Type B pancreatic cell (in vitro differentiated cells): ENCODE measurements at places on chromosomes 7 and 10.

- DNase-seq, result no peak
Observed at GRCh38 chr7:134442441-134443220, 16.3 kb downstream of the AKR1B1 start.

- no peak for DNase-seq
Observed at GRCh38 chr7:111872450-111873325, 310.4 kb upstream of the IMMP2L start.

DNA sequence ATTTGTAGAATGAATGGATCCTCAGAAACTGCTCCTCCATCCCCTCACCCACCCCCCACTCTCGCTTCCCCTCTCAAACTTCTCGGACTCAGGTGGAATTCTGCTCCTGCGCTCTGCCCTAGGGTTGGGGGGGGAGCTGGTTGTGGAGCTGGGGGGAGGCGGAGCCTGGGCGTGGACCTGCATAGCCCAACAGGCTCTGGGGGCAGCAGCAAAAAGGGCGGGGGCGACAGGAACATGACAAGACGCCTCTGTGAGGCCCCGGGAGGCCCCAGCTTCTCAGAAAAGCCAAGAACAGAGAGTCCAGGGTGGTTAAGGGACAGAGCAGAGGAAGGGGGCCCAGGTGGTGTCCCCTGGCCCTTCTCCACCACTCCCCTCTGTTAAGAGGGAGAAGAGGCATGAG is 3.5 kb downstream of the TSC22D4 start:
- DNase-seq, result no peak

DNA sequence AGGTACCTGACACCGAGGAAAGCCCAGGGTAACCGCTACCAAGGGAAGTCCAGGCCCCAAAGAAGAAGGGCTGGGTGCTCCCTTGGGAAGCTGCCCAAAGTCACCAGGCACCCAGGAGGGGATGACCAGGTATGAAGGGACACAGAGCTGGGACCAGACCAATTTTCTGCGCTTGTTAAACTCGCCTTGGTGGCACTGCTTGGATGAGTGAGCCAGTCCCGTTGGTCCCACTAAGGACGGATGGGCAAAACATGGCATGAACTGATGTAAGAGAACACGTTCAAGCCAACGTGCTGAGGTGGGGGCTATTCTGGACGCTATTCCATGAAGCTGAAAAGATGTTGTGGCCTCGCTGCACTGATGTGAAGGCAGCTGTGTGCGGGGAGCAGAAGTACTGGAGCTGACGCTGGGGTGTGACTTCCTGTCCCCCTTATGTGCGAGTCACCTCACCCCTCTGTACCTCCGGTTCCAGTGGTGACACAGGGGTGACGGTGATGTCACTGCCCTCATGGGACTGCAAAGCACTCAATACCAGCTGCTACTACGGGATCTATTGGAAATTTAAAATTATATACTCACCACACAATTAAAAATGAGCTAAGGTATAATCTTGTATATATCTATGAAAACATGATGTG is 73.6 kb downstream of the COBL start:
- no peak for DNase-seq

- no peak for DNase-seq
Observed at GRCh38 chr10:111999205-111999914, 184.2 kb downstream of the GPAM start.

- no peak for DNase-seq
Observed at GRCh38 chr7:117281562-117281961, 41.3 kb downstream of the WNT2 start.

GRCh38 chr10:133375357-133376115 is 2.4 kb upstream of the ECHS1 start:
- DNase-seq, result no peak

- DNase-seq, result no peak
Observed at GRCh38 chr7:143346018-143346417, 16.5 kb downstream of the FAM131B start.

DNA sequence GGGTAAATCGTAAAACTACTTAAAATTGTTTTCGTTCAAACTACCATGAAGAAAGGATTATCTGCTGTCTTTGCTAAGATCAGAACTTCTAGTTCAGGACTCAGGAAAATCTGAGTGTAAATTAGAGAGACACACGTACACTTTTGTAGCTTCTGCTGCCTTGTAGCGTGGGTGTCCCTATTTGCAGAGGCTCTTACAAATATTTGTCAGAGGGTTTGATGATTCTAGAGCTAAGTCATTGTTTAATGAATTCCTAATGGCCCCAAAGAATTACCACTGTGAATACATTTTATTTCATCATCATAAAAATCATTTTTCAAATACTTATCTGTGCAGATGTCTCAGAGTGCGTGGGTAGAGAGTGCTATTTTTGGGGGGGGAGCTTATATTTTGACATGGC is 314.9 kb downstream of the LRMDA start:
- no peak for DNase-seq

DNA sequence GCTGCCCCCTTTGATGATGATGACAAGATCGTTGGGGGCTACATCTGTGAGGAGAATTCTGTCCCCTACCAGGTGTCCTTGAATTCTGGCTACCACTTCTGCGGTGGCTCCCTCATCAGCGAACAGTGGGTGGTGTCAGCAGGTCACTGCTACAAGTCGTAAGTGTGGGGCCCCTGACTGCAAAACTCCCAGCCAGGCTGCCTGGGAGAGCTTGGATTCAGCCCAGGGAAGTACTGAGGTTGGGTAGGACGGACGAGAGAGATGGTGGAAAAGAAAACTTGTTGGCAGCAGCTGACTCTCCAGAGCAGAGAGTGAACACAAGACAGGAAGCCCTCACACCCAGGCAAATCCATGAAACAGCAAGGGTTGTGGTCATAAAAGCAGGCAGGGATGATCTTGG is 1.3 kb downstream of the PRSS2 start:
- no peak for DNase-seq

DNA sequence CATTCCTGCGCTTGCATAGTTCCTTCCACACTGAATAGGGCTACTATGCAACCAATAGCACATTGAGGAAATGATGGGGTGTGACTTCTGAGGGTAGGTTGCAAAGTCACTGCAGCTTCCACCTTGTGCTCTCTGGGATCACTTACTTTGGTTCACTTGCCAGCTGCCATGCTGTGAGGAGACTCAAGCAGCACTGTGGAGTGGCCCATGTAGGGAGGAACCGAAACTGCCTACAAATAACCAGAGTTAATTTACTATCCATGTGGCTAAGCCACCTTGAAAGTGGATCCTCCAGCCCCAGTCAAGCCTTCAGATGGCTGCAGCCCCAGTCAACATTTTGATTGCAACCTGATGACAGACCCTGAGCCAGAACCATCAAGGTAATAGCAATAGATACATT is 64.3 kb downstream of the FAM204A start:
- DNase-seq, result no peak

DNA sequence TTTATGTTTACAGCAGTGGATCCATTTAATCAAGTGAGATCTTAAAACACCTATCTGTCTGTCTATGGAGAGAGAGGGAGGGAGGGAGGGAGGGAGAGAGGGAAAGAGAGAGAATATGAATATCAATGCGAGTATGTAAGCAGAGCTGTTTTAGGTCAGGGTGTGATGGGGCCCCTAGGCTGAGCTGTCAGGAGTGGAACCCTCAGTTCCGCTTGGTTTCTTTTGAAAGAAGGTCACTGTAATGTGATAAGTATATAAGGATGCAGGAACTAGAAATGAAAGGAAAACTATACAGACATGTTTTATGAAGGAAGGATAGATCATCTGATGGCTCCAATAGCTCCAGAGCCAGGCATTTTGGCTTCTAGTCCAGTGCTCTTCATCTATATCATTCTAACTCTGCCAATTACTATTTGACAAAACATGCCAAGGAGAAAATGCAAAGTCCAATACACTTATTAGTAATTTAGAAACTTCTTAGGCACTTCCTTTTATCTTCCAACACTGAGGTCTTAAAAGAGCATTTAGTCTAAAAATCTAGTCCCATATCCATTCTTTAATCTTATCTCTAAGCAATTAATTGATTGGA is 70.3 kb downstream of the NRCAM start:
- DNase-seq, result no peak

DNA sequence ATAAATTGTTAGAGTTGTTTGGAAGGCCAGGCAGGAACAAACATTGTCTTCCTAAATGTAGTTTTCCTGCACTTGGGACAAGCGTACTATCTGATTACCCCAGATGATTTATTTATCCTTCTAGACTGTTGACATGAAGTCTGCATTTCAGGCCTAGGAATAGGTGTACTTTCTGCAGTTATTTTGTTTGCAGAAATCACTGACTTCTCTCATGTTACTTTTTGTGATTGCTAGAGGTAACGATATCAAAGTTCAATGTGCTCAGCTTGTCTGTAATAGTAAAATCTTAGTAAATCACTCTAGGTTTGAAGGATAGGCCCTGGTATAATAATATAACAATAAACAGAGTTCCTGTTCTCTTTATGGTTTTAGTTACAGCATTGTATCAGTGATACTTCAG is 75.4 kb upstream of the HDAC9 start:
- no peak for DNase-seq

GRCh38 chr10:121188005-121188404 is 336.8 kb downstream of the WDR11 start:
- no peak for DNase-seq

DNA sequence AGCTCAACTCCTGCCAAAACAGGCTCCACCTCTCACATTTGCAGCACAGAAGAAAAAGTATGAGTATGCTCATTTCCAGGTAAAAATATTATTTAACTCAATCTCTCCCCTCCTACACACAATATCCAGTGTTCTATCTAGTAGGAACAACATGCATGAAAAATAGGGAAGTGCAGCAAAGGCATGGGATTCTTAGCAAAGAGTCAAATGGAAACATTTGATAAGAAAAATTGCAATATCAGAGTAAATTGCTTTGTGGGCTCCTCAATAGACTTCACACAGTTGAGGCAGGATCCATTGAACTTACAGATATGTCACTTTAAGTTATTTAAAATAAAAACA is 150.9 kb downstream of the ANK3 start:
- DNase-seq, result no peak

DNA sequence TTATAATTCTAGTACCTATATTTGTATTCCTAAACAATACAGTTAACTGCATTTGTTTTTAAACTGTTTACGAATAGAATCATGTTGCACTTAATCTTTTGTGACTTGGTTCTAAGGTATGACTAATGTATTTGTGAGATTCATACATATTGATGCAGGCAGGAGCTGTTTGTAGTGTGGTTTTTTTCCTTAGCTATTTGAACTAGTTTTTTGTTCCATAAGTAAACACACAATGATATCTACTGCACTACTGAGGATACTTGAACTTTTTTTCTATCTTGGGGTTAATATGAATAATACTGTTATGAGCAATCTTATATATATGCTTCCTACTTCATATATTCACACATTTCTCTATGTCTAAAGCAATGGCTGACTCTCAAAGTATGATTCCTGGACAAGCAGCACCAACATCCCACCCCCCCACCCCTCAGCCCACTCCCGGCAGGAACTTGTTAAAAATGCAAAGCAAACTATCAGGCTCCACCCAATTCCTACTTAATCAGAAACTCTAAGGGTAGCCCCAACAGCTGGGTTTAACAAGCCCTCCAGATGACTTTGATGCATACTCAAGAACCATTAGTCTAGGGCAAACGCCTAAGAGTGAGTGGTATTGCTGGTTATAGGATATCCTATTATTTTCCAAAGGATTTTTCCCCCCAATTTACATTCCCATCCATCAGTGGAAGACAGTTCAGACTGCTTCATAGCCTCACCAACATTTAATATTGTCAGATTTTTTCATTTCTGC is 25.8 kb downstream of the BRAF start:
- no peak for DNase-seq

- DNase-seq, result no peak
Observed at GRCh38 chr10:69466158-69466490, 14.9 kb downstream of the TSPAN15 start.

GRCh38 chr10:83612050-83612449 is 527.3 kb upstream of the GHITM start:
- no peak for DNase-seq

DNA sequence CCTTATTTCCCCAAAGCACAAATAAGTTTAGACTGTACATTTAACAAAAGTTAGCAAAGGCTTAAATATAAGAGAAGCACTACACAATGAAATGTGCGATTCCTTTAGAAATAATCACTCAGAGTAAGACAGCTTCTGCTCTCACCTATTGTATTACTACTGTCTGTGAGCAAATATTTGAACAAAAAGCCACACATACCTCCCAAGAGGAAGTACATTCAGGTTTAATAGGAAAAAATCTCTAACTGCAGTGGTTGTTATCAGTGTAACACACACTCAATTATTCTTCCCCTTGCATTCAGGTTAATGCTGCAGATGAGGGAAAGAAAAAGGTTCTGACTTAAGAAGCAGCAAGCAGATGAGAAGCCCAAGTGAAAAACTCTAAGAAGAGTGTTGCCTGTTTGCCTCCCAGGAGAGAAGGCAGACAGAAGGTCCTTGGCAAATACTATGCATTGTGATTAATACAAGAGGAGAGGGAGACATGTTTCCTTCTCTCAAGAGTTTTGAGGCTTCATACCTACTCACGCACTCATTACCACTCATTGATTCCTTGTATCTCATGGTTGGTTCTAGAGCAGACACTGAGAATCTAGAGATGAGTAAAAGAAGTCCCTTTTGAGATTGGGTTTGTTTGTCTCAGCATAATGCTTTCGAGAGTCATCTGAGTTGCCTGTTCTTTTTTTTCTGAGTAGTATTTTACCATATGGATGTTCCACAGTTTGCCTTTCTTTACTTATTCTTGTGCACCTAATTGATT is 13.6 kb downstream of the GIMAP4 start:
- no peak for DNase-seq

GRCh38 chr7:117895276-117895675 is 22.0 kb upstream of the CTTNBP2 start:
- DNase-seq, result no peak

GRCh38 chr10:58457761-58458616 is 54.7 kb upstream of the BICC1 start:
- no peak for DNase-seq

- no peak for DNase-seq
Observed at GRCh38 chr7:47489624-47490023, 92.3 kb downstream of the TNS3 start.

- no peak for DNase-seq
Observed at GRCh38 chr10:6530211-6530840, 49.8 kb downstream of the PRKCQ start.

DNA sequence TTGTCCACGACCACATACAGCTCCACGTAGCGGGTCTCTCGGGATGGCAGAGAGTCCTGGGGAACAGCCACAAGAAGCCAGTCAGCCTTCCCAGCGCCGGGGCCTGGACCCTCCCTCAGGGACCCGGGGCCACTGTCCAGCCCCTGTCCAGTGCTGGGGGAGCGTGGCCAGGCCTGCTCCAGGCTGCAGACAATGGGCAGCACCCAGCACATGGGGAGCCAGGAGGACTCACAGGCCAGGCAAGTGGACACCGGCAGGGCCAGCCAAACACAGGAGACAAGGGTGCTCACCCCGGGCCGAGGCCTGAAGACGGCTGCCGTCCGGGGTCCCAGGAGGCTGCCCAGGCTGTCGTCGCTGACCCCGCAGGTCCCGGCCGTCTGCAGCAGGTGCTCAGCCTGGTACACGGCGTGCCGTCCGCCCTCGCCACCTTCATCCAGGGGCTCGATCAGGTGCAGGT is 3.7 kb downstream of the ADAM8 start:
- DNase-seq, result no peak
